ENCODE measurements at places on chromosomes 16 and 17.

- DNase-seq = no peak
These were observed 241.5 kb upstream of the CNTNAP4 start for GRCh38 chr16:76035689-76036088.

DNA sequence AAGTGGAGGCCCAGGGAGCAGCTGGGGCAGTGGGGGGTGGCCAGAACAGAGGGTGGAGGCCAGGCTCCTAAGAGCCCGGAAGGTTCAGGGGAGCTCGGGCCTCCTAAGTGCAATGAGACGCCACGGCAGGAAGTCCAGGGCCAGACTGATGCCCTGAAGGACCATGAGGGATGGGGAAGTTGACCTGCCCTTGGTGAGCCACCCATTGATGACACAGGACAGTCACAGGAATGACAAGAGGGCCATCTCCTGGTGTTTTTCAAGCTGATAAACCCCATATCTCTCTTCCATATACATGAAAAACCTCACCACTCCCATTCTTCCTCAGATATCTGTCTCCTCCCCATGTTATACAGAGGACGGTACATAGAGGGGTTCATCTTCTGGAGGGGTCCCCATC lies 5.8 kb upstream of the MRPL58 start:
- DNase-seq = no peak

DNA sequence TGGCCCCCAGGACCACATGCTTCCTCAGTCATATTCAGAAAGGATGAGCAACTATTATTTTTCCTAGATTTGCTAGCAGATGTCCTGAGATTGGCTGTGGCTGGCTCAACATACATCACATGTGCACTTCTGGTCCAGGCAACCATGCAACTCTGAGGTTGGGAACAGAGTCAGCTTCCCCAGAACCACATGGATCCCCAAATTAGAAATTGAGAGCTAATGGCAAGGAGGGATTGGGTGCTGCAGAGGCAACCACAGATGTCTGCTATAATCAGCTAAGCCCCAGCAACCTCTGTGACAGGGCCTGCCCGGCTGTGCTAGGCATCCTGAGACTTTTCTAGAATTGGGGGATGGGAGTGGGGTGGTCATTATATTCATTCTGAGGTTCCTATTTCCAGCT lies 33.8 kb upstream of the CLEC18A start:
- DNase-seq = no peak

DNA sequence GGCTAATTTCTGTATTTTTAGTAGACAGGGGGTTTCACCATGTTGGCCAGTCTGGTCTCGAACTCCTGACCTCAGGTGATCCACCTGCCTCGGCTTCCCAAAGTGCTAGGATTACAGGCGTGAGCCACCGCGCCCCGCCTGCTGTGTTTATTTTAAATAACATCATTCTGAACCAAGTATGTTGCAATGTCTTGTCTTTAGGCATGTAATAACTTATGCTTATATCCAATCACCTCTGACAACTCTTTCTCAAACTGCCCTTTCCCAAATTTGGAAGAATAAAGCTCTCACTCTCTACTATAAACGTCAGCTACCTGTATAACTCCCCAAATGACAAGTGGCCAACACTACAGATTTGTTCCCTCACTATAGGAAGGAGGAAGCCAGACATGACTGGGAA lies 103.1 kb upstream of the FA2H start:
- DNase-seq = no peak

- DNase-seq = no peak
These were observed 265.3 kb downstream of the MAP2K6 start for GRCh38 chr17:69679829-69680228.

DNA sequence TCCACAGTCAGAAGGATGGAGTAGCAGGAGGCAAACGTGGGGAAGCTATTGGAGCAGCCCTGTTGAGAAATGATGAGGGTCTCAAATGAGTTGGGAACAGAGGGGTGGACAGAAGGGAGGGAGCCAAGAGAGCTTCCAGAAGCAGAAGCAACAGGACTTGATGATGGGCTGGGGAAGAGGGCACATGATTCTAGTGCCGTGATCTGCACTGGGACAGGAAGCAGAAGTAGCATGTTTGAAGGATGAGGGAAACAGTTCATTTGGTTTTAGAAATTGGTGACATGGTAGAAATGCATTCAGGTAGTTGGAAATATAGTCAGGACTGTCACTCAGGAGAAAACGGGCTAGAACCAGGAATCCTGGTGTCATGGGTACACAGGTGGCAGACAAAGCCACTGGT lies 19.4 kb downstream of the EMP2 start:
- no peak for DNase-seq

Measured in NCI-H446 (cell line).